Muscle of leg (tissue), 16 donors: ENCODE measurements at places on chromosomes 4 and X.

- H3K4me1 ChIP-seq, result peaks cover 7% of the 10 kb centered on the region
- no peak overlapping the region for H3K4me3 ChIP-seq
- H3K36me3 ChIP-seq, result no peaks in the 10 kb centered on the region
- DNase-seq, result no peak
These were observed 5.5 kb downstream of the MID2 start for GRCh38 chrX:107831071-107831730.

DNA sequence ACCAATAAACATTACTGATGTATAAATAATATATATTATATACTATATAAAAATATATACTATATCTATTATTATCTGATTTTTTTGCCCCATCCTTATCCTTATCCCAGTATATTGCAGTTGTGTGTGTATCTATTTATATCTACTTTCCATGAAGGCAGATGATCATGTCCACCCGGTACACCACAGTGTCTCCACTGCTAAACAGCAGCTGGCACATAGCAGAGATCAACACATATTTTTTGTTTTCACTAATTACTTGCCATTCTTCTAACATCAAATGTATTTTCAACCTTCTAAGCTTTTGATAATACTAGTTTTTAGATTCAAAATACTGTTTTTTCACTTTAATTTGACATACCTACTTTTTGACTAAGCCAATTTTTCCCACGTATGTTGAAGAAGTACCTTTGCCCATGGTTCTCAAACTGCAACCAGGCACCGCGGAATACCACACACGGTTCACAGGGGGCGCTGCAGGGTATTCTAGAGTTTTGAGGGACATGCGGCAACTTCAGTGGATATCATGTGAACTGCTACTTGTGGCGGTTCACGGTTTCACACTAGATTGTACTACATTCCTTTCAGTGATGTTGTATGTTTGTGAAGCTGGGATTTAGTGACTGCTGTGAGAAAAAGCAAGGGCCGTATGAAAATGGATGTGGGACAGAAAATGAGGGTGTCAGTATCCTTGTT, 182.5 kb upstream of the NPY2R start:
- no peaks in the 10 kb centered on the region for H3K4me1 ChIP-seq
- no peaks in the 10 kb centered on the region for H3K27me3 ChIP-seq
- no peaks in the 10 kb centered on the region for H3K36me3 ChIP-seq
- no peak overlapping the region for H3K4me3 ChIP-seq
- DNase-seq, result peak; percentile 7

DNA sequence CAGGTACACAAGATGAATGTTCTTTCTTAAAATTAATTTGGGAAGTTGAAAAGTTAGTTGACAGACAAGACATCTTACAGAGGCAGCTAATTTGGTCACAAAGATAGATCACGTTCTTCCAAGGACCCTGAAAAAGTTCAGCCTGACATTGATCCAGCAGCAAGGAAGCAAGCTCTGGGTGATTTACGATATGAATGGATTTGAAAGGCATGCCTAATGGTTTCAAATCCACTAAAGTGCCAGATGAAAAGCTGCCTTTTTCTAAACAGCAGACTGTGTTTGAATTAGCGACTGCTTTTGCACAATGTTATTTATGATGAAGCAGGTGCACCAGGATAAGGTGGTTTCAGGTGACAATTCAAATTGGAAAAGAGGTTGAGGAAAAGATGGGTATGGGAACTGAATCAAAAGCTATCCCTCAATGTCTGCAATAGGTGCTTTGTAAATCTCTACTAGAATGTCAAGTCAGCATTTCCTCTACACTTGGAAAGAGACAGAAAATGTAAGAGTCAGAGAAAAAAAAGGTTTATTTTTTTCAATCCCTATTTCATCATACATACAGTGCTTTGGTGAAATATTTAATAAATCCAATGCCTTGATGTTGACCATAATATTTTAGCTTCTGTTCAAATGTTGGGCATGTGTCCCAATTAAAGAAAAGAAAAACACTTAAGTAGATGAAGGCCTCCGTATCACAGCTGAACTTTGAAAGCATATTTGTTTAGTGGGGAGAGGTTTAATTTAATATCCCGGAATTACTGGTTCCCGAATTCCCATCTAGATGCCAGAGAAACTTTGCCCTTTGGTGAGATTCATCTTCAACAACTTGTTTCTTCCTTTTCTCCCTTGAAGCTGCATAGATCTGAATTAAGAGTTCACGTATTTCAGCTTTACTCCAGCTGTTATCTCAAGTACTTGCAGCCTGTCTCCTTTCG, 6.0 kb downstream of the RASGEF1B start:
- no peak overlapping the region for H3K27ac ChIP-seq
- no peak overlapping the region for H3K4me3 ChIP-seq
- DNase-seq, result no peak
- H3K4me1 ChIP-seq, result peaks cover 6% of the 10 kb centered on the region

GRCh38 chr4:10706236-10706635, 21.7 kb upstream of the CLNK start:
- no peak for DNase-seq
- no peaks in the 10 kb centered on the region for H3K27me3 ChIP-seq
- no peak overlapping the region for H3K27ac ChIP-seq
- no peaks in the 10 kb centered on the region for H3K4me1 ChIP-seq
- no peak overlapping the region for H3K4me3 ChIP-seq
- H3K36me3 ChIP-seq, result no peaks in the 10 kb centered on the region

- no peak for DNase-seq
- H3K27ac ChIP-seq, result no peak overlapping the region
- no peaks in the 10 kb centered on the region for H3K36me3 ChIP-seq
- H3K4me3 ChIP-seq, result no peak overlapping the region
These were observed 7.9 kb upstream of the RGS12 start for GRCh38 chr4:3284734-3285557.
